Umbilical cord (tissue), 2 donors: ENCODE measurements at places on chromosomes 2 and 18.
A peak's percentile ranks its signal among the peaks of the same experiment; 100 is the strongest.

- DNase-seq, result peak; percentile 52
Measured at GRCh38 chr18:11040823-11041656, 108.3 kb downstream of the PIEZO2 start.

- DNase-seq, result no peak
Measured at GRCh38 chr2:222998459-222998858, 53.5 kb upstream of the KCNE4 start.

- no peak for DNase-seq
Measured at GRCh38 chr18:63818212-63818611, 43.0 kb downstream of the SERPINB7 start.

GRCh38 chr2:102101849-102102635, 40.5 kb upstream of the IL1R1 start:
- no peak for DNase-seq

DNA sequence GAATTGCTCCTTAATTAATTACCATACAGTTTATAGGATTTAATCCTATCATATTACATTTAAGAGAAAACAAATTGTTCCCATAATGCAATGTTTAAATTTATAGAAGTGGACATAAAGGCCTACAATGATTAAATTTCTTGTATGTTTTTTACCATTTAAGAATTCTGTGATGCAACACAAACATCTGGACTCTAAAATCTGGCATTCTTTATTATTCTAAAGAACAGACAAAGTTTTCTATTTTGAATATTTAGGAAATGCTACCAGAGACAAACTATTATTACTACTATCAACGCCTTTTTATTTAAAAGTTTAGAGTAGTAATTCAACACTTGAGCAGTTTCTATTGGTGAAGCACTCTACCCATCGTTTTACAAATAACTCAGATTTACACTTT, 535.1 kb downstream of the TMX3 start:
- no peak for DNase-seq

- DNase-seq, result no peak
Measured at GRCh38 chr2:29110916-29111535, 4.2 kb upstream of the CLIP4 start.

GRCh38 chr2:215727507-215728503, 285.5 kb downstream of the MREG start:
- DNase-seq, result no peak

DNA sequence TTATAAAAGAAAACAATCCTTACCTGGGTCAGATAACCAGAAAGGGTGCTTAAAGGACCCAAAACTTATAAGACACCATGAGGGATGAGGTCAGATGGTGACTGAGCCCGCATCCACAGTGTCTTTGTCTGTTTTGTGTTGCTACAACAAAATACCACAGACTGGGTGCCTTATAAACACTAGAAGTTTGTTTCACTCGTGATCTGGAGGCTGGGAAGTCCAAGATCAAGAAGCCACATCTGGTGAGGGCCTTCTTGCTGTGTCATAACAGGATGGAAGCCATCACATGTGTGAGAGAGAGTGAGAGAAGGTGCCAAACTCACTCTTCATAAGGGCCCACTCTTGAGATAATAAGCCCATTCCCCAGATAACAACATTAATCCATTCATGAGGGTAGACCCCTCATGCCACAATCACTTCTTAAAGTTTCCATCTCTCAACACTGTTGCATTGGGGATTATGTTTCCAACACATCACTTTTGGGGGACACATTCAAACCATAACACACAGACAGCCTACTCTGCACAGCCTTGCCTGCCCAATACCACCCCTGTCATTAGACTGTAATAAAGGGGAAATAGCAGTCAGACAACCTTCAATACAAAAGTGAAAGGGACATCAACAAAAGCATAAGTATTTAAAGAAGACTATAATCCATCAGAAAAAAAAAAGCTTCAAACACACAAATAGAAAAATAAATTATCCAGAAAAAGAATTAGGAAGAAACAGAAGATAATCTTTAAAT, 249.8 kb downstream of the ANAPC1 start:
- no peak for DNase-seq

DNA sequence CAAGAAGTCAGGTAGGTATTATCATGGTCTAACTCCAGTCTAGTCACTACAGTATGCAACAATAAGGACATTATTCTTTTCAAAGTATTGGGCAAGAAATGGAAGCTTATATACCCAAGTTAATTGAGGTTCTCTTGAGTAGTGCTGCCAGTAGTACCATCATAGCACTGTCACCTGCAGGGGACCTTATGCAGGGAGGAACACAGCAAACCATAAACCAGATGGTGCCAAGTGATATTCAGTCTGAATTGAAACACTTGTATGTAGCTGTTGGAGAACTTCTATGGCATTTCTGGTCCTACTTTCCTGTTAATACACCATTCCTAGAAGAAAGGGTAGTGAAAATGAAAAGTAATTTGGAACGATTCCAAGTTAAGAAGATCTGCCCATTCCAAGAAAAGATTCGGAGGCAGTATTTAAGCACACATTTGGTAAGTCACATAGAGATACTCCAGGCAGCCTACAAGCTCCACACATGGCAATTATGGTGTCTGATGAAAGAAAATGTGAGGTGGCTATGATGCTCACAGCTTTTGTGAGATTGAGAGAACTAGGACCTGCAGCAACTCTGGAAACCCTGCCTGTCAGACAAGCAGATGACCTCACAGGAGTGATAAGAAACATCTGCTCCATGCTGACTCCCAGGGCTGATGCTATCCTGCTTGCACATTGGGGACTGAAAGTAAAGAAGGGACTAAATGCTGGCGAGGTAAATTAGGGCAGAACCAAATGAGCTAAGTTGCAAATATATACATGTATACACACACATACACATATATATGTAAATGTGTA, 174.7 kb downstream of the MC4R start:
- peak; percentile 84 for DNase-seq

DNA sequence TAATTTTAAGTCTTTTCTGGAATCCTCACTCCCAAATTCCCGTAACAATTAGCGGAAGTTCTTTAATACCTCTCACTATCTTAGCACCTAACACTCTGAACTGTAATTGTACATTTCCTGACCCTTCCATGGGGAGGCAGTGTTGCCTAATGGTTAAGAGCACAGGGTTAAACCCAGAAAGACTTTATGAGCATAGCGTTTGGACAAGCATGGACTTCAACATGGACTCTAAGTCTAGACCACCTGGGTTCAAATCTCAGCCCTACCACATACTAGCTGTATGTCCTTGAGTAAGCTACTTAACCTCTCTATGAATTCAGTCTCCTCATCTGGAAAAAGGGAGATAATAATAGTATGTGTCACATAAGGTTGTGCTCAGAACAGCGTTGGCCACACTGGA, 13.0 kb downstream of the ANTXR1 start:
- no peak for DNase-seq

GRCh38 chr2:148135705-148136104, 114.8 kb downstream of the MBD5 start:
- DNase-seq, result no peak

DNA sequence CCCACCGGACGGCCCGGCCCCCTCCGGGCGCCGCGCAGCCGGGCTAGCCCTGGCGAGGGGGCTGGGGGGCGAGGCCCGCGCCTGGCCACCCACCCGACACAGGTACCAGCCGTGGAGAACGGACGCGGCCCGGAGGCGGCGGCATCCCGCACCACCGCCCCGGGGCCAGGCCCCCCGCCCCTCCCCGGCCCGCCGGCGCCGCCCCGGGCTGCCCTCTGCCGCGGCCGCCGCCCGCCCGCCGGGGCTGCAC, 405 bp downstream of the SOS1 start:
- no peak for DNase-seq

DNA sequence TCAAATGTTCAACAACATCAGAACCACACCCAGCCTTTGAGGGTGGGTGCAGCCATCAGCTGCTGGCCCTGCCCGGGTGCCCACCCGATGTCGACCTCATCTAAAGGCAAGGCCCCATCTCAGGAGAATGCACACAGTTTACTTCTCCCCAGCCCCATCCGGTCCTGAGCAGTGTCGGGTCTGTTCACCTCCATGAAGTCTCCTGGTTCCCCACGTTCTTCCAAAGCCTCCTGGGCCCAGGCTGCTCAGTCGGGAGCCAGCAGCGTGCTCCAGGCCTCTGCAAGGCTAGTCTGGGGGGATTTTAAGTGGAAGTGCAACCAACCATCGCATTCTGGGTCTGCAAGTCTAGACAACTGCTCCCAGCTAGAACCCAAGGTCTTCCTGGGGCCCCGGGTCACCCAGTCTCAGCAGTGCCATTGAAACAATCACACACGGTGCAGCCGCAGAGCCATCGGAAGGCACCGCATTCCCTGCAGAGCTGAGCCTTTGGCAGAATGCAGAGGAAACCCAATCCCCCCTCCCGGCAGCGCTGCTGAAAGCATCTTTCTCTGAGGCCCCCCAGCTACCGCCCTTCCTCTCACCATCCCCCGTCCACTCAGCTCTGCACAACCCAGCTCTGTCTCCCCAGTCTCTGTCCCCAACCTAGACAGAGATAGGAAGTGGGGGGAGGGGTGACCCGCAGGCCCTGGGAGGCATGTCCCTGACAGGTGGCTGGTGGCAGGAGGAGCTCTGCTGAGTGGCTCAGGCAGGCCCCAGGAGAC, 8.5 kb downstream of the ESPNL start:
- no peak for DNase-seq
